LNCaP clone FGC (cell line): ENCODE measurements at places on chromosomes 6 and 20.
A peak's percentile ranks its signal among the peaks of the same experiment; 100 is the strongest.

- DNase-seq = no peak
Observed at GRCh38 chr20:46823271-46823751, 71.3 kb upstream of the EYA2 start.

- peak; percentile 35 for DNase-seq
Observed at GRCh38 chr6:18823782-18824386, 436.7 kb downstream of the RNF144B start.

- no peak for DNase-seq
Observed at GRCh38 chr20:21301940-21302663, 1.0 kb upstream of the XRN2 start.

DNA sequence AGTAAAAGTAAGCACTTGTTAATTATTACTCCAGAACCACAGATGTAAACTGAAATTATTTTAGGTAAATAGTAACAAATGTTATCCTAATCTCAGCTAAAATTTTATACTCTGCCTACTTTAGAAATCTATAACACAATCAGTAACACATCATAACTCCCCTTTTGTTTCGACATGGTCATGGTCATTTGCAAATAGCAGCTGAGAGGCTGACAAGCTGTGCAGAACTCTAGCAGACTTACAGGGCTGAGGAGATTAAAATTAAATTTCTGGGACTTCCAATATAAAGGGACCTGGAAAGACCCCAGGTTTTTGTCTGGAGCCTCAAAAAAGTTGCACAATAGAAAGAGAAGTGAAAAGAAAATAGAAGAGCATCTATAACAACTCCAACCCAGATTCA lies 88.8 kb downstream of the PRL start:
- DNase-seq = no peak

DNA sequence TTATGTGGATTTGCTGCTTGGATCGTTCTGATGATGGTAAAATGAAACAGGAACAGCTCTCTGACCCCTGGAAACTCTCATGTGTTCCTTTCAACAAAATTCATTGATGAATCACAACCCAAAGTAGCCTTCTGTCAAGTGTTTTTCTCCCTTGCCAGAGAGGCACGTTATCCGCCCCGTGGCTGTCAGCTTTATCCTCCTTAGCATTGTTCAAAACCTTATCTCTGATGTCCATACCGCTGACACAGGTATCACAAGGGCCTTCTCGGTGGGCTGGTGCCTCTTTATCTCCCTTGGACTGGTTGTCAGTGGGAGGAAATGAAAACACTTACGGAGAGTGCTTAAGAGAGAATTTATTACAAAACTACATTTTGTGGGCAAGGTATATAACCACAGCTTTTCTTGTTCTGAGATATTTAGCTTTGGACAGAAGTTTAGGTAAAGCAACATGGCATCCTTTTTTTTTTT lies 84.9 kb downstream of the TIAM2 start:
- no peak for DNase-seq

GRCh38 chr6:166559211-166559610 lies 27.3 kb downstream of the RAMACL start:
- DNase-seq = no peak

- DNase-seq = no peak
Observed at GRCh38 chr6:121839896-121840295, 404.4 kb downstream of the GJA1 start.

- DNase-seq = no peak
Observed at GRCh38 chr6:117304446-117304845, 39.1 kb downstream of the VGLL2 start.

DNA sequence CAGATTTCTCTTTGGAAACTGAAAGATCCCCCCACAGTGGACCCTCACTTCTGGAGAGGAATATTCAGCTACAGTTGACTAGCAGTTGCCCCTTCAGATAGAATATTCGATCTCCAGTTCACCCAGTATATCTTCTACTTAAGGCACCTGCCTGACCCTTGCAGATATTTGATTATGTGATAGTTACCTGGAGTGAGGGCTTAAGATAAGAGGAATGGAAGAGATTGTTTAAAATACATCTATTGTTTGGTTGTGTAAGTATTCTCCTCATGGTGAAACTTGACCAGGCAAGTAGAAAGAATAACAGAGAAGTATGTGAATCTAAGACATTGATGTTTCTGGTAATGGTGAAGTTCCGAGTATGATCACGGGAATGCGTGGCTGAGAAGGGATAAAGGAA lies 1.6 kb upstream of the ZCCHC3 start:
- DNase-seq = no peak

DNA sequence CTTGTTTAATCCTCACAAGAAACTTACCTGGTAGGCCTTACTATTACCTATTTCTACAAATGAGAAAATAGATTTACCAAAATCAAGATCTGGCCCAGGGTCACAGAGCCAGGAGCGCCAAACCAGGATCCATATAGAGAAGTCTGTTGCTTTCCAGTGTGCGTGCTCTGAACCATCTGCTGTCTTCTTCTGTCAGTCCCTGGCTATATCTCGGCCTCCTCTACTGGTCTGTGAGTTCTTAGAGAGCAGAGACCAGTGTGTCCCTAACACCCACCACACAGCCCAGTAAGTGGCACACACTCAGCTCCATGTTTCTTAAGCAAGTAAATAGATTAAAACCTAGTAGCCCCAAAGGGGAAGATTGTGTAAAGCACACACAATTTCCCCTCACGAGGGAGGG lies 18.9 kb upstream of the ENPP5 start:
- DNase-seq = no peak

DNA sequence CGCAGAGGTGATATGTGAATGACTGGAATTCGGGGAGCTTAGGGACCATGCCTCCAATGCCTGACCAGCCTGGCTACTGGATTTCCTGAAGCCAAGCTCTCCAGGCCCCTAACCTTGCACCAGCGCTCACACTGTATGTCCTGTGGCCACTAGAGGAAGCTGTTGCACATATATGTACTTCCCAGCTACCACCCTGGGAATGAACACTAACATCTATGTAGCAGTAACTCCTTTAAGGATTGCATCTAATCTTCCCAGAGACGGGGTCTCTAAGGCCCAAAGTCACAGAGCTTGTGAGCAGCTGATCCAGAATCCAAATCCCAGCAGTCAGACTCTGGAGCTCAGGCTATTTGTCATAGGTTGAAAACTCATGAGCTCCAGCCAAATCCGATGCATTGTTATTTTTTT lies 20.4 kb upstream of the BPIFB1 start:
- DNase-seq = peak; percentile 39

GRCh38 chr6:154157082-154157481 lies 118.0 kb downstream of the OPRM1 start:
- no peak for DNase-seq

DNA sequence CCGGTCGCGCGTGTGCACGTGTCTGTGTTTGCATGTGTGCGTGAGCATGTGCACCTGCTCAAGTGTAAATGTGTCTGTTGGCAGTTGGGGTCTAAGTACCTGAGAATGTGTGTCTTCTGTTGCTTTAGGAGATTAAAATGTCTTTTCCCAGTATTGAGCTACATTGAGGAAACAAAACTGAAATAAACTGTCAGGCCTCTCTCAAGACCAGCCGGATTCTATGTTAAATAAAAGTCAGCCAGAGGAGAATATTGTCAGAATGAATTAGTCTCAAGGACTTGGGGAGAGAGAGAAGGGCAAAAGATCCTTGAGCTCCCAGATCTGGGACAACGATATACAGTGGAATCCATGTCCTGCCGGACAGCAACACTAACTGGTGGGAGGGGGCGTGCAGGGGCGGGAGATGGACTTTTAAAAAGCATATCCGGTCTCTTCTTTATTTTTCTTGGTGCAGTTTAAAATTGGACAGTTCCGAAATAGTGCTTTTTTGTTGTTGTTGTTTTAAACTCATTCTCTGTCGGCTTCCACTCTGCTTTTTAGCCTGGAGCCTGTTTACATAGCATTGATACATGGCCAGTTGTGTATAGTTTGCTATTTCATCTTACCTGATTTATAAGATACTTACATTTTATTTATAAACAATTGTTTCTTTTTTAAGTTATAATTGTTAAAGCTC lies 3.3 kb upstream of the TBX18 start:
- DNase-seq = no peak
